Stimulated activated CD4-positive, alpha-beta T cell treated with anti-CD3 and anti-CD28 coated beads, Interleukin-15, amount 100 ng/mL, for 48 hours (primary cell): ENCODE measurements at places on chromosomes 6 and 20.
A peak's percentile ranks its signal among the peaks of the same experiment; 100 is the strongest.

DNA sequence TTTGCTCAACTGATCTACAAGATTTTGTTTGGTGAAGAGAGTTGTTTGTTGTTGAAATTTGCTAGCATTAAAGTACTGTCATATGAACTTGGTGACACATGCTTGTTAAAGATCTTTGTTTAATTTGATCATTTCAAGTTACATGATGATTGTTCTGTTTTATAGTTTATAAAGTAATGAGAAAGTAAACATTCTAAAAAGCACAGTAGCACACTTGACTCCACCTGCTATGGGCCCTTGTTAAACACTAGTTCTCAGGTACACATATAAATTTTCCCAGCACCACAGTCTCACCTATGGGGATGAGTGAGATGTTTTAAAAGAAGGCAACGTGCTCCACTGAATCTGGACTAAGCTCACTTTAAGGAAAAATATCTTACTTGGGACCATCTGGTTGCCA, 14.1 kb downstream of the MCHR2 start:
- DNase-seq, result no peak

GRCh38 chr20:19457611-19458010, 245.2 kb downstream of the SLC24A3 start:
- DNase-seq, result no peak

DNA sequence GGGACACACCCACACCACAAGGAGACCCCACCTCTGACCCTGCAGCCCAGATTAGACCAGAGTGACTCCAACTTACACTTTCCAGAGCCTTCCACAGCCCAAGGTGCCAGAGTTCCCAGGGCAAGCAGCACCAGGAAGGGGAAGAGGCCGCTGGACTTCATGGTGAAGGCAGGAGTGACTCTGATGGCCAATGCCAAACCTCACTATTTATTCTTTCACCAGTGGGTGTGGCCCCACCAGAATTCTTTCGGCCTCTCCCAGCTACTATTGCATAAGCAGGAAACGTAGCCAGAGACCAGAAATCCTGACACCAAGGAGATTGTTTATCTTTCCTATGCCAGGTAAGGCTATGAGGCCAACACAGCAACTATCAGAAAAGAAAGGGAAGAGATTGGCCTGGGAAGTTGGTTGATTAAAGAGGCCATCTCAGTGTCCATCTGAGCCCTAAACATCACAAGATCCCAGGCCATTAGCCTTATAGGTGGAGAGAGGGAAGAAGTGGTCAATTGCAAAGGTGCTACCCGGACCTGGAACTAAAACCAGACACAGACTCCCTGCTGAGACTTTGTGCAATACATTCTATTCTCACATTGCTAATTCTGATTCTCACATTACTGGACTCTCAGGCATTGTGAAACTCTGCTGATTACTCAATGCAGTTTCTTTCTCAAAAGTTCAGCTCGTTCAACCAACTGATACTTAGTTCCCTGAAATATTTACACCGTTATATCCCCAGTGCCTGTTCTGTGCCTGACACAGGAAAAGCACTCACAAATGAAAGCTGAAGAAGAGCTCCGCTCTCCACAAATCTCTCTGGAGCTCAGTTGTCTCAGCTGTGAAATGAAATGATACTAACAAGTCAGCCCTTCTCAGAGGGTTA, at the start of gene SLPI:
SLPI (minus strand) TSS at position 182 of the 880 bp plus-strand sequence; CDS start at position 161, 21 bp downstream.
- no peak for DNase-seq

- no peak for DNase-seq
These were observed 100.0 kb downstream of the RWDD2A start for GRCh38 chr6:83292900-83293843.

- DNase-seq, result no peak
These were observed 235.7 kb upstream of the ZNF217 start for GRCh38 chr20:53829255-53829723.

GRCh38 chr20:57460781-57461465, 64.0 kb downstream of the CTCFL start:
- DNase-seq, result no peak

DNA sequence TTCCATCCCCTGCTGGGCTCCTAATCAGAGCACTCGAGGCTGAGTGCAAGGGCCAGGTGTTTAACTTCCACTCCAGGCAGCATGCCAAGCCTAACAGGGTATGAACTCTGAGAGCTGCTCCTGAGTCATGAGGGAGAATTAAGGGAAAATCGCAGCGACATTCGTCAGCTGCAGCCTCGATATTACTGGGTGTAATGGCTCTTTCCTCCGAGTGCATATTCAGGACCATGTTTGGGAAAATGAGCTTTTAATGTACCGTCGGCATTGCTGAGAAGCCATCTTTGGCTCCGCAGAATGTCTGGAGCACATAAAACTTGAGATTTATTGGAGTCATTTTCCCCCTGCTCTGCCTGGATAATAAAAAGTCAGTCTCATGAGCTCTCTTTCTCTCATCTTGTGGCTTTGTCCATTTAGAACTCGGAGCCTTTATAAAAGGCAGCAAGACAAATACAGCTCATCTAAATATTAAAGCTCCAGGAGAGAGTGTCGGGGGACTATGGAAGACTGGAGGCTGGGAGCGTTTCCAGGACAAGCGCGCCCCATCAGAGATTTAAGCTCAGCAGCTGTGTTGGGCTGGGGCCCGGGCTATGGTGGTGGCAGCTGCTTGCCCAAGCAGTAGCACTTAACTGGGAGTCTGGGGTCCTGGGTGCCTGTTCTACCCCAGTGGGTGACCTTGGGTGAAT, 103.7 kb downstream of the TOX2 start:
- no peak for DNase-seq

- no peak for DNase-seq
These were observed 5.5 kb upstream of the HLA-E start for GRCh38 chr6:30483677-30484279.

- DNase-seq, result no peak
These were observed 347.6 kb upstream of the MMS22L start for GRCh38 chr6:97630604-97631003.

- no peak for DNase-seq
These were observed 4.6 kb downstream of the CST4 start for GRCh38 chr20:23684261-23684660.

GRCh38 chr6:22062807-22063408, 233.9 kb downstream of the PRL start:
- DNase-seq, result peak; percentile 45

DNA sequence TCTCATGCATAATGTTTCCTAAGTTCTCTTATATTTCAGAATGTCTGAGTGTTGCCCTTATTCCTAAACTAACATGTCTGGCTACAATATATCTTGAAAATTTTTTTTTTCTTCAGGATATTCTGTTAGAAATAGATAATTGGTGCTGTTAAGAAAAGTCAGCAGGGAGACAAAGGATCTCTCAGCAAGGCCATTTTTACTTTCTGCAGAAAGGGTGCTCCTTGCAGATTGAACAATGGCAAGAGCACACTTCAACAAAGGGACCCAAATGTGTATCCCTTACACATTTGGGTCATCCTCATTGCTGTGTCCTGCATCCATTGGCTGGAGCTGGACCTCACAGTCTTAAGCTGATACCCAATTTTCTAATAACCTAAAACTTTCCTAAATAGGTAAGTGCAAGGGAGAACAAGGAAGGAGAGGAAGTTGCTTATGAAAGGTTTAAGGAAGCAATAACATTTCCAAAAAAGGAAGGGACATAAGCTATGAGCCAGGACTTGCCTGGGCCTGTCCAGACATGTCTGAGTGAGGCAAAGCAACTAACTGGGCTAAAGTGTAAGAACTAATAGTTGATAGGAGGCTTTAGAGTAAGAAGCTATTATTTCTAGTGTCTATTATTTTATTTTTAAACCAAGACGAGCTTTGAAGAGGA, 429.6 kb downstream of the BCKDHB start:
- no peak for DNase-seq
